Renal cortical epithelial cell (primary cell): ENCODE measurements at places on chromosomes 3 and 15.
A peak's percentile ranks its signal among the peaks of the same experiment; 100 is the strongest.

DNA sequence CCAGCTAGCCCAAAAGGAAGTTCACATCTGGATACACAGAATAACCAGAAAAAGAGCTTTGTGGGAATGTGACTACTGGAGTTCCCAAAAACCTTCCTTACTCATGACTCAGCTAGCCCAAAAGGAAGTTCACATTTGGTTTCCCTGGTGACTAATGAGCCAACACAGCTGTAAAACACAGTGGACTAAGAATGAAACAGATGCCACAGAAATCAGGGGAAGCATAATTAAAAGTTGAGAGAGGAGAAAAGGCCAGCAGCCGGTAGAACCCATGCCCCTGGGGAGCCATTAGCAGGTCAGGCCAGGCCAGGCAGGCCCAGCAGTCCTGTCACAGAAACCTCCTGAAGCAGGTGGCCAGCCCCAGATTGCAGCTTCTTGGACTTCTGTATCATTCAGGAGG, 130.3 kb downstream of the GHSR start:
- peak; percentile 98 for DNase-seq

DNA sequence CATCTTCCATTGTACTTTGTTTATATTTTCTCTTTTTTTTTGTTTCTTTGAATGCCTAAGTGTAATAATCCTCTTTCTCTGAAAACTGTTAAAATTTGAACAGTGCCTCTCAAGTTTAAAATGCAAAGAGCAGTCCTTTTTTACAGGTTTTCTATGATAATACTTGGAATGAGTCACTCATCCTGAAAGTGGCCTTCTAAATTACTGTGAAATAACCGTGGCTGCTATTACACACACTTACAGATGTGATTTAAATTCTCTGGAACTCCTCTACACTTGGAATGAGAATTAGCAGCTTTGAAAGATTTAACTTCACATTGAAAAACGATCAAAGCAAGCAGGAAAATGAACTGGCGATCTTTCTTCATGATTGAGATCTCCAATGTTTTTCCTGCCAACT, 105.9 kb downstream of the ROBO1 start:
- DNase-seq: no peak

- no peak for DNase-seq
Measured at GRCh38 chr15:63801171-63801570, 32.6 kb downstream of the HERC1 start.

DNA sequence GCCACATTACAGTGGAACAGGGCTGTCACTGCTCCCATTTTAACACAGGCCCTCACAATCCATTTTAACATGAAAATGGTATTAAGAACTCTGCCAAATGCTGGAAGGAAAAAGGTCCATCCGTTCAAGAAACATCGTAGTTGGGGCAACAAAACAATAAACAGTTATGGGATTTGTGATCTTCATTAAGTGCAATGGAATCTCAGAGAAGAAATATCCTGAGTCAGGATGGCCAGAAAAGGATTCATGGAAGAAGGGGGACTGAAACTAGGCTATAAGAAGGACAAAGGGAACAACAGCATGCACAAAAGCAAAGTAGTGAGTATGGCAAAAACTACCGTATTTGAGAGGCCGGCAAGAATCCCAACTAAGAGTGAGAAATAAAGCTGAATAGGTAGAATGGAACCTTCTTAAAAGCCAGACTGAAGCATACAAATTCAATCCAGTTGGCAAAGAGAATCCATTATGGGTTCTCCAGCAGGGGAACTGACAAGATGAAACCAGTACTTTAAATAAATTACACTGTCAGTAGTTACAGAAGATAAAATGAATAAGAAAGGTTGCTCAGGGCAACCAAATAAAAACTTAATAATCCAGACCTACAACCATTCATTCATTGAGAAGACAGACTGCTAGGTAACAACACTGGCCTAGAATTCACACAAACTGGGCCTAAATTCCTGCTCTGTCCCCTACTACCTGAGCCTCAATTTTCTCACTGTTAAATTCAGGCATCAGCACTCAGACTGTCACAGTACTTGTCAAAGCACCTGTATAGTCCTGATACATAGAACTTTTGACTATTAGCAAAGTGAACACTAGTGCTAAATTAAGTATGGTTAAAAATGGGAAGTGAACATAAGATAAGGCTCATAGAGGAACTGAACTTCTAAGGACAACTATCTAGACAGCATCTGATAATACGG, 6.3 kb downstream of the TBL1XR1 start:
- DNase-seq: no peak

DNA sequence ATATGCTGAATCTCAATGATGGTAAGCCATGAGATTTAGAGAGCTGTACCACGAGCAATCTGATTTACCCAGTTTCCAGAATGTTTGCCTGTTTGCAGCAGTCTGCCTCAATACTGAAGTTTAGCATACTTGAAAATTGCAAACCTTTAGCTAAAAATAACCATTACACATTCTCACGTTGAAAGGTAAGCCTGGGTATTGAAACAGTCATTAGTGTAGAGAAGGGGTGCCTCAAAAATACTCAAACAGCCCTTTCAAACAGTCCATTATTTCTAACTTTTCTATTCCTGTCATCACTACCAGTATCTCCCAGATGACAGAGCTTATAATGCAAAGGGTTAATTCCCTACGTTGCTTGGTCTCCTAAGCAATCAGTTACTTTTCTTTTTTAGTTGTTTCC, 111.8 kb upstream of the MBNL1 start:
- DNase-seq: no peak

DNA sequence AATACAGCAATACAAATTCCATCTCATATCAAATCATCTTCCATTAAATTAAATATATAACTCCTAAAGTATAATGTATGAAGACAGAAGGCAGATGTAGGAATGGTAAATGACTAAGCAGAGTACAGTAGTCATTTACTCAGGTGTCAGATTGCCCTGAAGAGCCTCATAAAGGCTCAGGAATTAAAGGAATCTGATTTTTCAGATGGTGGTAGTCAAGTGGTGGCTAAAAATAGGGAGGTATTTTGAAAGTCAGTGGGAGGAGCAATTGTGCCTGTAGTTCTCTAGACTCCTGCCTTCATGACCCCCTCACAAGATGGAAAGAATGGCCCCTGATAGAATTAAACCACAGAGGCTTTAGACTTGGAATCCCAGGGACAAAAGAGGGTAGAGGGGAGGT, 142.7 kb upstream of the SYNPR start:
- no peak for DNase-seq

- DNase-seq: no peak
Measured at GRCh38 chr3:150736903-150737832, 25.8 kb downstream of the SIAH2 start.

GRCh38 chr15:22962611-22963010, 17.6 kb downstream of the CYFIP1 start:
- no peak for DNase-seq

- peak; percentile 86 for DNase-seq
Measured at GRCh38 chr3:119643528-119643927, 16.9 kb downstream of the POPDC2 start.

GRCh38 chr3:43909149-43909548, 218.4 kb downstream of the ABHD5 start:
- DNase-seq: no peak

GRCh38 chr3:2993736-2994135, 116.4 kb downstream of the IL5RA start:
- no peak for DNase-seq

- DNase-seq: no peak
Measured at GRCh38 chr3:111303760-111304159, 232.1 kb downstream of the NECTIN3 start.

DNA sequence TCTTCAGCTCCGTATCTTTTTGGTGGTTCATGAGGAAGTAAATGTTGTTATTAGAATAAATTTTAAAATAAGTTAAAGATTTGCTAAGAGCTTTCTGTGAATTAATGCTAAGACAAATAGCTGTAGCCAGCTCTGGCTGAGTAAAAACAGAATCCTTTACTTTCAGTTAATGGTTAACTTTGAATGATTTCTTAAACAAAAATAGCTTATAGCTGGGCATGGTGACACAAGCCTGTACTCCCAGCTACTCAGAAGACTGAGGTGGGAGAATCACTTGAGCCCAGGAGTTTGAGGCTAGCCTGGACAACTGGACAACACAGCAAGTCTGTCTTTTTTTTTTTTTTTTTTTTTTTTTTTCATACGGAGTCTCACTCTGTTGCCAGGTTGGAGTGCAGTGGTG, 25.0 kb downstream of the TCAIM start:
- DNase-seq: peak; percentile 94

GRCh38 chr3:19972054-19972453, 25.2 kb downstream of the RAB5A start:
- peak; percentile 55 for DNase-seq

DNA sequence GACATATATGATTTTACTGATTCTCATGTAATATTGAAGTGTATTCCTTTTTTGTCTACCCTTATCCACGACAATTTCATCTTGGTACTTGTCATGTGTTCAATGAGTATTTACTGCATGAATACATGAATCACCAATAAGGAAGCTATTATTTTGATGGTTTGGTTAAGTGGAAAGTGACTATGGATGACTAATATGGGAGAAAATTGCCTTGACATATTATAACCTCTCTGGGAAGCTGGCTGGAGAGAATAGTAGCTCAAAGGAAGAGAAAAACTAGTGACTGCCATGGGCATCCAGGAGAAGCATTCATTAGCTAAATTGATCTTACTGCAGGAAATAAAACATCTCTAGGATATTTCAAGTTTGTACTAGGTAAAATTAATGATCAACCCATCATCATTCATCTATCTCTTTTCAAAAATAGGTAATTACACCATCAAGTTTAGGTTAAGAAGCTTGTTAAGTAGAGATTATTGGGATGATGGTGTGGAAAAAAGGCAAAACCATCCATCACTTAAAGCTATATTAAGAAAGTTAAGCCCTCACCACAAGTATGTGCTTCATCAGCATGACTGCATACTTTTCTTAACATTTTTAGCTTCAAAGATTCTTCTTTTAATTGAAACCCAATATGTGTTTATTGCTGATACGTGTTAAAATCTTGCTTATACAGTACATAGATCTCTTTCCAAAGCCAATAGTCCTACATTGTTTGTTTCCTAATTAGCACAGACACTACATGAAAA, 455.2 kb upstream of the ARPP21 start:
- peak; percentile 70 for DNase-seq

DNA sequence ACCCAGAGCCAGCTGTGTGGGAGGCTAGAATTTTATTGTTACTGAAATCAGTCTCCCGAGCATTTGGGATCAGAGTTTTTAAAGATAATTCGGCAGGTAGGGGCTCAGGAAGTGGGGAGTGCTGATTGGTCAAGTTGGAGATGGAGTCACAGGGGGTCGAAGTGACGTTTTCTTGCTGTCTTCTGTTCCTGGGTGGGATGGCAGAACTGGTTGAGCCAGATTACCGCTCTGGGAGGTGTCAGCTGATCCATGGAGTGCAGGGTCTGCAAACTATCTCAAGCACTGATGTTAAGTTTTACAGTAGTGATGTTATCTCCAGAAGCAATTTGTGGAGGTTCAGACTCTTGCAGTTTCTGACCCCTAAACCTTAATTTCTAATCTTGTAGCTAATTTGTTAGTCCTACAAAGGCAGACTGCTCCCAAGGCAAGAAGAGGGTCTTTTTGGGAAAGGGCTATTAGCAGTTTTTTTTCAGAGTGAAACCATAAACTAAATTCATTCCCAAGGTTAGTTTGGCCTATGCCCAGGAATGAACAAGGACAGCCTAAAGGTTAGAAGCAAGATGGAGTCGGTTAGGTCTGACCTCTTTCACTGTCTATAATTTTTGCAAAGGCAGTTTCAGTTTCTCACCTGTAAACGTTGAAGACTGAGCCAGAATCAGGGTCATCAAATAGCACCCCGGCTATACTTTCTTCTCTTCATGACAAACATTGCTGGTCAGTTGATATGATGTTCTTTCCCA, 28.2 kb downstream of the FLNB start:
- DNase-seq: no peak

- DNase-seq: peak; percentile 35
Measured at GRCh38 chr15:53586799-53587198, 172.7 kb downstream of the WDR72 start.

- DNase-seq: no peak
Measured at GRCh38 chr3:35194666-35195065, 444.7 kb upstream of the ARPP21 start.

GRCh38 chr3:15513810-15514662, 7.5 kb downstream of the COLQ start:
- DNase-seq: no peak

GRCh38 chr3:192727032-192727847, at the start of gene FGF12:
Gene FGF12, minus strand, starts transcription at chr3:192727541.
- DNase-seq: peak; percentile 50
